ENCODE measurements at places on chromosomes 16 and 17.

- no peak for DNase-seq
These were observed 1.9 kb downstream of the PRSS54 start for GRCh38 chr16:58292886-58293285.

GRCh38 chr16:58661199-58661830, 23.3 kb downstream of the SLC38A7 start:
- DNase-seq = peak; percentile 36

DNA sequence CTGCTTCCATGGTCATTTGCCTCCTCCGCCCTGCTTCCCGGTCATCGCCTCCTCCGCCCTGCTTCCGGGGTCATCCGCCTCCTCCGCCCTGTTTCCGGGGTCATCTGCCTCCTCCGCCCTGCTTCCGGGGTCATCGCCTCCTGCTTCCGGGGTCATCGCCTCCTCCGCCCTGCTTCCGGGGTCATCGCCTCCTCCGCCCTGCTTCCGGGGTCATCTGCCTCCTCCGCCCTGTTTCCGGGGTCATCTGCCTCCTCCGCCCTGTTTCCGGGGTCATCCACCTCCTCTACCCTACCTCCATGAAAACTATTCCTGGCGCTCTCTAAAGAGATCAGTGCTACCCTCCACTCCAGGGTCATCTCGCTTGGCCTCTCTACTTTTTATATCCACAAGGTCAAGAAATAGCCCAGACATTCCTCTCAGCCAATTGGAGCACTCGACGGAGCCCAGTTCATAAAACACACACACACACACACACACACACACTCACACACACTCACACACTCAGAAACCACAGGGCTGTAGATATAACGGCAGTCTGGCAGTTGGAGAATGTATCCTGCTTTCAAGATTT, 44.8 kb downstream of the TRARG1 start:
- DNase-seq = no peak

DNA sequence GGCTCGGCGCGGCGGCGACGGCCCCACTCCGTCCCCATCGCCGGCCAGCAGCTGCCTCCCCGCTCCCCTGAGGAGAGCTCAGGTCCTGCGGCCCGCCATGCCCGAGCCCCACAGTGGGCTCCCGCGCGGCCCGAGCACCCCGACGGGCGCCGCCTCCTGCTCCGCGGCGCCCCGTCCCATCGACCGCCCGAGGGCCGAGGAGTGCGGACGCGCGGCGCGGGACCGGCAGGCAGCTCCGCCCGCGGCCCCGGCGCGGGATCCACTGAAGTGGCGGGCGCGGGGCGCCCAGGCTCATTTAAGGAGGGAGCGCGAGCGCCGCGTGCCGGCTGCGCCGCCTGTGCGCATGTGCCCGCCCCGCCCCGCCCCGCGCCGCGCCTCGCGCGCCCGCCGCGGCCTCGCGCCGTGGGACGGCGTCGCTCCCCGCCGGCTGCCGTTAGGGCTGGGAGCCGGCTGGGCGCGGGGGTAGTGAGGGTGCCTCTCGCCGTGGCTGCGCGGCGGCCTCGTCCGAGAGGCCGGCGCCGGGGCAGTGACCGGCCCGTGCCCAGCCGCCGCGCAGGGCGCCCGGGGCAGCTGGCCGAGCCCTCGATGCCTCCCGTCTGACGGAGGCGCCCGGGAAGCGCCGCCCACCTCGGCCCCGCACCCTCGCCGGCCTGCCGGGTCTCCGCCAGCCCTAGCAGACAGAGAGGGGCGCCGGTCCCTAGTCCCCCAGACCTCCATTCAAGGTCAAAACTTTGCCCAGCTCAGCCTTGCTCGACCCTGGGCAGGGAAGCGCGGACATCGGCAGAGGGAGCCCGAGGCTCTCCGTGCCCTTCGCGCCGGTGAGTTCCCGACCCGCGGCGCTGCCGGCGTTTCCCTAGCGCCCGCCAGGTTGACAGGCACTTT, at the start of gene NETO2:
Gene NETO2 (minus strand): TSS at position 269 of the 882 bp plus-strand sequence. CDS start 333 bp downstream, outside the sequence.
- peak; percentile 46 for DNase-seq

DNA sequence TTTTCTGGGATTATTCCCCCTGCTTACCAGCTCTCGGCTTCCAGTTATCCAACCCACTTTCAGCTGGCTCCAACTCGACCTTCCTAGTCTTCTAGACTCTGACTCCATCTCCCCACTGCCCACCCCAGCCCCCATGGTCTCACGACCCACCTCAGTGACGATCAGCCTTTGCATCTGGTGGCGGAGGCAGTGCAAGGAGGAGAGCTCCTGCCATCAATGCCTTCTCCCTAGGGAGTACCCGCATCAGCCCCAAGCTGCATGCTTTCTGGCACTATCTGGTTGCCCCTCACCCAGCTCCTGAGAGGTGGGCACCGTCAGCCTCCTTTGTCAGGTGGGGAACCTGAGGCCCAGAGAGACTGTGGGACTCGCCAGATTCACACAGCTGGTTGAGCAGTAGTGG, 72.6 kb upstream of the RPL38 start:
- DNase-seq = no peak

GRCh38 chr17:55926276-55926990, 175.6 kb downstream of the PCTP start:
- no peak for DNase-seq

- no peak for DNase-seq
These were observed 55.0 kb downstream of the STH start for GRCh38 chr17:46053911-46054534.

GRCh38 chr16:51691109-51691508, 540.0 kb upstream of the SALL1 start:
- no peak for DNase-seq

DNA sequence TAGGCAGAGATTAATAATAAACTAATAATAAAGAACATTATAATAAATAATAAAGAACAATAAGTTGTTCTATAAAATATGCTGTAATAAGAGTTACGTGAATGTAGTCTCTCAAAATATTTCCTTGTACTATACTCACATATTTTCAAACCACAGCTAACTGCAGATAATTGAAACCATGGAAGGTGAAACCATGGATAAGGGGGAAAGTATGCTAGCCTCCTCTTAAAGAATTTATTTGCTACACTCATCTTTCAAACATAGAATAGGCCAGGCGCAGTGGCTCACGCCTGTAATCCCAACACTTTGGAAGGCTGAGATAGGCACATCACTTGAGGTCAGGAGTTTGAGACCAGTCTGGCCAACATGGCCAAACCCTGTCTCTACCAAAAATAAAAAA, 18.5 kb downstream of the CYTH1 start:
- no peak for DNase-seq
